ENCODE measurements at places on chromosomes 5 and 9. TPM values are rescaled to one million over a fixed set of nuclear protein-coding genes. Genes with fewer than 3 reads are reported as not detected.

GRCh38 chr5:137994556-137994955, 38.3 kb downstream of the FAM13B start:
- H3K4me3 ChIP-seq = no peak overlapping the region
- H3K27ac ChIP-seq = no peak overlapping the region
- DNase-seq = no peak
- peaks cover 17% of the 10 kb centered on the region for H3K36me3 ChIP-seq

- no peak overlapping the region for H3K4me3 ChIP-seq
- DNase-seq = no peak
- no peaks in the 10 kb centered on the region for H3K36me3 ChIP-seq
- H3K4me1 ChIP-seq = no peaks in the 10 kb centered on the region
- no peak overlapping the region for H3K27ac ChIP-seq
Measured at GRCh38 chr5:52702877-52703276, 84.8 kb upstream of the ITGA1 start.

DNA sequence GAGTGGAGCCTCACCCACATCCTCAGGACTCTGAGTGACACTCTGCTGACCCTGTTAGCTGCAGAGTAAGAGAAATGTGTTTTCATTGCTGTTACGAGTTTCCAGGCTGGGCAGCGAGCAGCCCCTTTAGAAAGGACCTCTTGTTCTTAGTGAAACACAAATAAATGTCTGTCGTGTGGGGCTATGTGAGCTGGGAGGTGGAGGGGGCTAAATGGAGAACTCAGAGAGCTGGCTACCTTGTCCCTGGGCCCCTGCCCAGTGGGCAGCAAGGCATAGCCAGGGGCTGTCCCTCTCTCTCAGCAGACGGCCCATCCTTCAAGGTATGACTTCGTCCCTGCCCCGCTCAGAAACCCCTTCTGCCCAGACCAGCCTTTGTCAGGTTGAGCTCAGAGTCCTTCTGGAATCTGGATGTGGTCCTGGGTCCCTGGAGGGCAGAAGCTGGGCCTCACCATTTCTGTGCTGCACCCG, 10.2 kb downstream of the DCANP1 start:
- no peak overlapping the region for H3K27ac ChIP-seq
- no peaks in the 10 kb centered on the region for H3K36me3 ChIP-seq
- no peak for DNase-seq

DNA sequence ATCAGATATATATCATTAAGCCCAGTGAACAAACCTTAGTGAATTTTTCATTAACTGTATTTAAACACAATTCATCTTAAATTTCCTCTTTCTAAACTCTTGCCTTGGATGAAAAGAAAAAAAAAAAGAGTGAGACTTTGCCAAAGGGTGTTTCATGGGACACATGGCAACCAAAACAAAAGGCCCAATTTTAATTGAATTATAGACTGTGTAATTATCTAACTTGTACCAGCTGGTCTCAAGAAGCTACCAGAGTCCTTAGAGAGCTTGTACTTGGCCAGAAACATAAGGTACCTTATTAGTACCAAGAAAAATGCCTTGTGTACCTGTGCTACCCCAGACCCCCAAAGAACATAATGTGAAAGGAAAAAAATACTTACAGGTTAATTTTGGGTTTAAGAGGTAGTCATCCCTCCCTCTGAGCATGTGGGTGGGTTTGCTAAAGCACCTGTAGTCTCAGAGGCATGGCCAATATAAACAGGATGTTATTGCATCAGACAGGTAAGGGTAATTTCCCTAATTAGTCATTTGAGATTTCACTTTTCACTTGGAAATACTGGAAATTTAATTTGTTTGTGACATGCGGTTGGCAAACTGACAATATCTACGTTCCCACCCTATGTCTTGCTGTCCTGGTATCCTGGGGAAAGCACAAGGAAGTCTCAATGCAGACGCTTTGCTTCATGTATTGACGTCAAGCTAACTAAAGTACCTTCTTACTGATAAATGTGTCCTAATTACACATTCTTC, 90.1 kb downstream of the SNCAIP start:
- peaks cover 14% of the 10 kb centered on the region for H3K4me1 ChIP-seq
- H3K27me3 ChIP-seq = no peaks in the 10 kb centered on the region
- no peak overlapping the region for H3K4me3 ChIP-seq
- no peak overlapping the region for H3K27ac ChIP-seq

DNA sequence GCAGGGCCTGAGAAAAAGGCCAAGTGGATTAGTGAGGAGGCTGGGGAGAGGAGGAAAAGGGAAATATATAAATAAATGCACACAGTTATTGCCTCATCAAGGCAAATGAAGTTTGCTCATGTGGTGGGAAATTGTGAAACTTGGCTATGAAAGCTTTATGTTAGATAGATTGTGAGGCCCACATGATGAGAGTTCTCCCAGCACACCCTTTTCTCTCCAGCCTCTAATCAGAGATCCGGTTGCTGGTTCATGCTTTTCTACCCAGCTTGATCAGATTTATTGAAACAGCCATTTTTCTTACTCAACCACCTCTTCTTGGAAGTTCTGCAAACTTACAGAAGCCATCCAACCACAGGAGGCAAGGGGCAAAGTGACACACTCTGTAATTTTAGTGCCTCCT, 125.8 kb upstream of the KLF4 start:
- peaks cover 41% of the 10 kb centered on the region for H3K4me1 ChIP-seq
- H3K27ac ChIP-seq = peak overlapping the region; percentile 89
- DNase-seq = peak; percentile 78
- no peaks in the 10 kb centered on the region for H3K36me3 ChIP-seq

DNA sequence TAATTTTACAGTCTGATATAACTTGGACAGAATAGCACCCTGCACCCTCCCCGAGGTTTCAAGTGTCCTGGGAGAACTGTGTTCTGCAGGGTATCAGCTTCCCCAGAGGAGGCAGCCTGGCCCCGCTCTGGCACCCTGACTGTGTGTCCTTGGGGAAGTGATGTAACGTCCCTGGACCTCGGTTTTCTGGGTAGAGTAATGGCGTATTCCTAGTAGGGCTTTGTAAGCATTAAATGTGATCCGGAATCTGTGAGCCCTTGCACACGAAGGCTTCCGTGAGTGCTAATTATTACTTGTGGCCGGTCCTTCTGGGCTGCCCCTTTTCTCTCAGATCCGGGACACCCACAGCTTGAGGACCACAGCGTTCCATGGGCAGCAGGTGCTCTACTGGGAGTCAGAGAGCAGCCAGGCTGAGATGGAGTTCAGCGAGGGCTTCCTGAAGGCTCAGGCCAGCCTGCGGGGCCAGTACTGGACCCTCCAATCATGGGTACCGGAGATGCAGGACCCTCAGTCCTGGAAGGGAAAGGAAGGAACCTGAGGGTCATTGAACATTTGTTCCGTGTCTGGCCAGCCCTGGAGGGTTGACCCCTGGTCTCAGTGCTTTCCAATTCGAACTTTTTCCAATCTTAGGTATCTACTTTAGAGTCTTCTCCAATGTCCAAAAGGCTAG, 1.0 kb upstream of the CACFD1 start:
- peak overlapping the region; percentile 65 for H3K4me3 ChIP-seq
- H3K36me3 ChIP-seq = peaks cover 7% of the 10 kb centered on the region
- H3K4me1 ChIP-seq = peaks cover 26% of the 10 kb centered on the region
- H3K27ac ChIP-seq = peak overlapping the region; percentile 98

GRCh38 chr5:142644127-142644526, 41.8 kb downstream of the FGF1 start:
- no peak overlapping the region for H3K27ac ChIP-seq
- no peaks in the 10 kb centered on the region for H3K36me3 ChIP-seq
- no peak overlapping the region for H3K4me3 ChIP-seq
- no peak for DNase-seq

- no peak overlapping the region for H3K27ac ChIP-seq
- H3K4me3 ChIP-seq = no peak overlapping the region
- H3K27me3 ChIP-seq = peaks cover 5% of the 10 kb centered on the region
- DNase-seq = no peak
- no peaks in the 10 kb centered on the region for H3K36me3 ChIP-seq
Measured at GRCh38 chr5:172544371-172545095, 90.2 kb upstream of the SH3PXD2B start.

DNA sequence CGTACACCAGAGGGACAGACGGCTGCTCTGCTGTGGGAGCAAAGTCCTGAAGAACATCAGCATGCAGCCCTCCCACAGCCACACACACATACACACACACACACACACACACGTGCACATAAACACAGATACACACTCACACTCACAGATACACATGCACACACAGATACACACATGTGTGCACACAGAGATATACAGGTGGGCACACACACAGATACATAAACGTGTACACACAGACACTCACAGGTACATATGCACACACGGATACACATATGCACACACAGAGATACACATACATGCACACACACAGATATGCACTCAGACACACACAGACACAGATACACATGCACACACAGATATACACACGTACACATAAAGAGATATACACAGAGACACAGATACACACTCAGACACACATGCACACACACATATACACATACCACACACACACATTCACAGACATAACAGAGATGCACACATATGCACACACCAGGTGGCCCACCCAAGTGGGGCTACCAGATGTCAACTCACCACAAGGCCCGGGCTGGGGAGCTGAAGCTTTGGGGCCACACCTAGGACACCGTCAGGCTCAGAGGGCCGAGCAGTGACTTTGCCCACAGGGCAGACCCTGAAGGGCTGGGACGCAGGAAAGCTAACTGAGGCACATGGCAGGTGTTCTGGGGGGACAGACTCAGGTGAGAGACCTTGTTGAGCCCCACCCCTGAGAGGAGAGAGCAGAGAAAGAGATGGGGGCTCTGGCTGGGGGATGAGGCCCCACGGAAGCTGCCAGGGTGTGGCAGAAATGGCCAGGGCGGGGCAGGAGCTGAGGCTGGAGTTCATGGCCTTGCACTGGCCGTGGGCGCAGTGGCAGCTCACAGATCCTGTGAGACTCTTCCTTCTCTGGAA, 148.6 kb upstream of the PPP1R26 start:
- H3K4me1 ChIP-seq = no peaks in the 10 kb centered on the region
- H3K36me3 ChIP-seq = no peaks in the 10 kb centered on the region
- H3K4me3 ChIP-seq = no peak overlapping the region
- DNase-seq = no peak

DNA sequence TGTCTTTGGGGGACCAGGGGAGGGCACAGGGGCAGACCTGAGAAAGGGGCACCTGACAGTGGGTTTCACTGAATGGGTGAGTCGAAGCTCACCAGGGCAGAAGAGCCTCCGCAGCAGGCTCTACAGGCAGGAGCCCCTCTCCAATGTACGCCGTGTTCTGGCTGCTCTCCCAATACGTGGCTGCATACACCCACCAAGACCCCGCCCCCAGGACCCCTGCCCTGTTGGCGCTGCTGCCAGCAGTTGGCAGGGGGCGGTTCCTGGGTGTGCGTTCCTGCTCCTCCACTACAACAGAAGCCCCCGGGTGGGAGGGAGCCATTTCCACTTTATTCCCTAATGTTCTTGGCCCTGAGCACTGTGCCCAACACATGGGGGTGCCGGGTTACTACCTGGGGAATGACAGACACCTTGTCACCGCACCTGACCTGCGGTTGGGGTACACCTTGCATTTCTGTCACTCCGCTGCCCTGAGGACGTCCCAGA, 30.3 kb downstream of the SARDH start:
- DNase-seq = no peak
- H3K27ac ChIP-seq = no peak overlapping the region
- H3K27me3 ChIP-seq = peaks cover 10% of the 10 kb centered on the region
- no peaks in the 10 kb centered on the region for H3K36me3 ChIP-seq
- no peak overlapping the region for H3K4me3 ChIP-seq
- H3K4me1 ChIP-seq = peaks cover 4% of the 10 kb centered on the region

DNA sequence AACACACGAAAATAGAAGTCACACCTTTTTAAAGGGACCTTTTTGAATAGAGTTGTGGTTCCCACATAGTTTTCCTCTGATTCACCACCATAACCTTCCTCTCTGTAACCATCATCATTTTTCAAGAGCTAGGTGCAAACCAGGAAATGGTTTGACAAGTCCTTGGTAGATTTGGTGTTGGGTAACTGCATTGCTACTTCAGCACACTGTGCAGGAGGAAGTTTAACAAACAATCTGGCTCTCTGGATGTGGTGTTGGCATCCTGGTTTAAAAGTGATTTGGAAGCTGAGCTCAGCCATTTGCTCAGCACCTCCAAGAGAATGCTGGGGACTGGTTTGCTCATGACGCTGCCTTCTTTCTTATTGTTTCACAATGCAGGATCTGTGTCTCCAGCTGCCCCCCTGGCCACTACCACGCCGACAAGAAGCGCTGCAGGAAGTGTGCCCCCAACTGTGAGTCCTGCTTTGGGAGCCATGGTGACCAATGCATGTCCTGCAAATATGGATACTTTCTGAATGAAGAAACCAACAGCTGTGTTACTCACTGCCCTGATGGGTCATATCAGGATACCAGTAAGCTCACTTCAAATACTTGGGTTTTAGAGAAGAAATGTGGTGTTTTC, 213.1 kb downstream of the RFK start:
- H3K36me3 ChIP-seq = peaks cover 64% of the 10 kb centered on the region
- DNase-seq = peak; percentile 37
- no peaks in the 10 kb centered on the region for H3K27me3 ChIP-seq

DNA sequence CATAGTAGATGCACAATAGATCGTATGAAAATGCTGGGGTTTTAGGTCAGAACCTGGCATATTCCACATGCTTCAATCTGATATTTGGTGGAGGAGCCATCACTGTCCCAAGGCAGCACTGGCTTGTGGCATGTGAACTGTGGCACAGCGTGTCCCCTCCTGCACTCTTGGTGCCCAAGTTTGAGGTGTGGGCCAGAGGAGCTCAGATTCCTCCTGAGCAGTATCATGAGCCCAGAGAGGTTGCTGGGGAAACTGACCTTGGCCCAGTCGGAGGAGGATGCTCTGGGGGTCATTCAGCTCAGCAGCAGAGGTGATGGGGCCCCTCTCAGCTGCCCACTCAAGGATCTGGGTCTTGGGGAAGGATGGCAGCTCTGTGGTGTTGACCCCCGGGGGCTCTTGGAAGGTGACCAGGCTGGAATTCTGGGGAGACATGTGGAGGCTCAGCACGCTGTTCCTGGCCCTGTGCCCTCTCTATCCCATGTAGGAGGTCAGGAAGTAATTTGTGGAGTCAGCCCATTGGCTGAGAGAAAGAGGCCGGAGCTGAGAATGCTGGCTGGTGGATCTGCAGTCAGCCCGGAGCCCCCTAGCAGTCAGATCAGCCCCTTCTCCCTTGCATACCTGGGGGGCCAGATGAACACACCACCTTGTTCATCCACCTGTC, 23.7 kb downstream of the FPGS start:
- no peak overlapping the region for H3K4me3 ChIP-seq
- no peak for DNase-seq
- no peaks in the 10 kb centered on the region for H3K36me3 ChIP-seq
- H3K4me1 ChIP-seq = peaks cover 10% of the 10 kb centered on the region

- no peaks in the 10 kb centered on the region for H3K4me1 ChIP-seq
- no peaks in the 10 kb centered on the region for H3K36me3 ChIP-seq
- H3K27ac ChIP-seq = no peak overlapping the region
Measured at GRCh38 chr5:58077966-58078365, 381.9 kb downstream of the PLK2 start.

- H3K4me1 ChIP-seq = no peaks in the 10 kb centered on the region
- no peaks in the 10 kb centered on the region for H3K27me3 ChIP-seq
- DNase-seq = no peak
- H3K4me3 ChIP-seq = no peak overlapping the region
Measured at GRCh38 chr9:120857481-120857880, 14.8 kb upstream of the PSMD5 start.

GRCh38 chr5:146921225-146921624, 42.7 kb upstream of the PPP2R2B start:
- no peaks in the 10 kb centered on the region for H3K36me3 ChIP-seq
- H3K27me3 ChIP-seq = peaks cover 5% of the 10 kb centered on the region
- DNase-seq = no peak
- no peak overlapping the region for H3K27ac ChIP-seq

The LCN9 gene
- not detected for polyA plus RNA-seq

The NRG2 gene
- polyA plus RNA-seq = 1.1 TPM

The CCL21 gene
- 60.4 TPM for polyA plus RNA-seq

The SOHLH1 gene
- not detected for polyA plus RNA-seq

The NUTM2G gene
- polyA plus RNA-seq = 0.88 TPM

The OR1Q1 gene
- not detected for polyA plus RNA-seq

The SLC1A1 gene
- 42.5 TPM for polyA plus RNA-seq

Data from large intestine (tissue), 12 donors.